Cerebellar nuclear complex (tissue), 1 donor: ENCODE measurements at places on chromosomes 7 and 10.

DNA sequence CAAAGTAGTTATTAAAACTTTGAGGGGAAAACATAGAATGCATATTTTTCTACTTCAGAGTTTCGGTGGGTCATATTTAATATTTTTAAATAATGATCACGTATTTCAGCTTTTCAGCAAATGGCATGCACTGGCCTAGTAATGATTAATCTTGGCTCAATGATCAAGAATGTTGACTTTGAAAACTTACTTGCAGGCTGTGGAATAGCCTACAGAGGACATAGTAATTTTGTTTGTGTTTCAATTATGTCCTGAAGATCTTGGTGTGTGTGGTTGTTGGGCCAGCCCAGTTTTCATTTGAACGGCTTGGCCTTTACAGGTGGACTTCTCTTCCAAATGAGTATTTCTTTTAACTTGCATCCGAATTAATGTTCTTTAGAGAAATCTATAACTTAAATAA is 35.1 kb downstream of the ADD3 start:
- no peak for DNase-seq

- no peak for DNase-seq
Observed at GRCh38 chr10:88045656-88046415, 182.4 kb downstream of the PTEN start.

GRCh38 chr7:77674878-77675277 is 21.4 kb upstream of the RSBN1L start:
- no peak for DNase-seq

DNA sequence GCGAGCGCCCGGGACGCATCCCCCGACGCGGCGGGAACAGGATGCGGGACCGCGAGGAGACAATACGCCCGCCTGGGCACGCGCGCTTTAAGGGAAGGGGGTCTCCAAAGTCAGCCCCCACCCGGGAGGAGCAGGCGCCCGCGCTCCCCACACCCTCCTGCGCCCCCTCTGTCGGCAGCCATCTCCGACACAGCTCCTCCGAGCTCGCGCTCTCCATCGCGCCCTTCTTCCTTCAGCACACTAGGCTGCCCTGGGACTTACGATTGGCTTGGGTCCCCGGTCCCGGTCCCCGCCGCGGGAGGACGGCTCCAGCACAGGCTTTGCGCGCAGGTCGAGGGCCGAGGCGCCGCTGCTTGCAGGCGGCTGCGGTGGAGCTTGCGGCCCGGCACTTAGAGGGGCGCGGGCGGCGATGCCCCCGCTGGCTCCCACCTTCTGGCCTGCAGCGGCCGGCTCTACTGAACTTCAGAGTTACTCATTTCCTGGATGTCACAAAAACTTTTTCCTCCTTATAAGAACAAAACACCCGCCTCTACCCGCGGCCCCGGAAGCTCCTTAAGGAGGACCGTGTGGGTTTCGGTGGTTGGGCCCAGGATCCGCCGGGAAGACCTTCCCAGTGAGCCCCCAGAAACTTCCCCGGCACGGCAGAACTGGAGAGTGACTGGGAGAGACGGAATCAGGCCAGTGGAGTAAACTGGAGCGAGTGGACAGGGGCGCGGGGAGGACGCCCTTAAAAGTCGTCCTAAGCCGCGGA is at the start of gene ITPRIP:
Gene ITPRIP (minus strand): TSS at position 481 of the 751 bp plus-strand sequence. CDS start 22,414 bp downstream, outside the sequence.
- DNase-seq: no peak

- no peak for DNase-seq
Observed at GRCh38 chr7:3607847-3608246, 306.8 kb downstream of the SDK1 start.
